ENCODE measurements at places on chromosomes 1 and 21.
A peak's percentile ranks its signal among the peaks of the same experiment; 100 is the strongest.

- no peak for DNase-seq
Observed at GRCh38 chr21:25508364-25508763, 98.9 kb downstream of the MRPL39 start.

DNA sequence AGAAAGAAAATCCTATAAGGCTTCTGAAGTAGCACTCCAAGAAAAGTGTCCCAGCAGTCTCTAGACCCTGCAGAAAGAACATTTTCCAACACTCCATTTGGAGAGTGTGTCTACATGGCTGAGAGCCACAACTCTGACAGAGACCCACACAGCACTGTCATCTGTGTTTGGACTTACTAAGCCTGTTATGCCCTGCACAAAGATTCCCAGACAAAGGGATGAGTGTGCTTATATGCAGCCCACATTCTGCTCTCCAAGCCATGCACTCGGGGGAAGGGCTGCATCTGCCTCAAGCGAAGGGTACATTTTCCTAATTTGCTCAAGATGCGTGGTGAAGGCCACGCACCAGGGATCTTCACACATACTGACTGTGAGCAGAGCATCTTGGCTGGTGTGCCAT lies 24.4 kb upstream of the SLAMF6 start:
- no peak for DNase-seq

GRCh38 chr1:236545621-236546169 lies 21.9 kb downstream of the LGALS8 start:
- no peak for DNase-seq

GRCh38 chr21:18801468-18801867 lies 397.9 kb upstream of the TMPRSS15 start:
- DNase-seq: peak; percentile 50

- DNase-seq: no peak
Observed at GRCh38 chr1:116119876-116120275, 8.7 kb downstream of the MAB21L3 start.

- DNase-seq: no peak
Observed at GRCh38 chr1:21925334-21925940, 11.7 kb downstream of the HSPG2 start.

GRCh38 chr1:157542676-157543075 lies 9.6 kb downstream of the FCRL5 start:
- DNase-seq: no peak

DNA sequence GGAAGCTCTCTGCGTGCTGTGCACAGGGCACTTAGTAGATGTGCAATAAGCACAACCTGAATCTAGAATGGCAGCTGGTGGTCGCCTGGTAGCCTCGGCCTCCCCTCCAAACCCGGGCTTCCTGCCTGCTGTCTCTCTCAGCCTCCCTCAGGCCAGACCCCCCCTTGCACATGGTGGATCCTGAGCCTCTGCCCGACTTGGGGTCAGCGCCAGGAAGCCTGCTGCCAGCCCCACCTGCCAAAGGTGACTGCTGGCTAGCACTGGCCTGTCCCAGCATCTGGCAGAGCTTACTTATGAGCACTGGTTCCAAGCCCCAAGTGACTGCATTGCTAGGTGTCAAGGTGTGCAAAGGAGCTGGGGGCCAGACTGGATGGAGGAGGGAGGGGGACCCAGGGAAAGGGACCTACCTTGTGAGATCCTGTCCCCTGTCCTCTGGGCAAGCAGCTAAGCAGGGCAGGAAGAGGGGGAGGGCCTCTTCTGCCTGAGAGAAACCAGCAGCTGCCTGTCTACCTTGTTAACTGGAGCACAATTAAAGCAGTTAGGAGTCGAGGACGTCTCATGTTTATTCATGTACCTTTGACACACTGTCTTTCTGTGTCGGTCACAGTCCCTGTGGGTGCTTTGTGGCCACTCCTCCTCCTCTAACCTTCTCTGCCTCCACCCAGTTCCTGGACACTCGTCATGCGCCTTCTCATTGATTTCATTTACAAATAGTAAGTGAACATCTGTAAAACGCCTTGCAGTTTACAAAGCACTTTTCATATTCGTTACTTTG lies 100.9 kb downstream of the DDX20 start:
- DNase-seq: no peak

Measured in SK-MEL-5 (cell line).